Omental fat pad (tissue), 4 donors: ENCODE measurements at places on chromosomes 4 and X. TPM values are rescaled to one million over a fixed set of nuclear protein-coding genes. Genes with fewer than 3 reads are reported as not detected.

The PRSS48 gene
- not detected for total RNA-seq

The CENPVL1 gene
- not detected for total RNA-seq

The TBX22 gene
- total RNA-seq, result not detected

The AFF2 gene
- 10.2 TPM for total RNA-seq

The AKAP4 gene
- total RNA-seq, result not detected

The YY2 gene
- total RNA-seq, result 3.0 TPM

The EOLA1 gene
- 10.6 TPM for total RNA-seq

The ZCCHC18 gene
- total RNA-seq, result 0.79 TPM

The GLRB gene
- total RNA-seq, result 2.6 TPM

The RAB9B gene
- total RNA-seq, result 3.9 TPM

The UGDH gene
- 60.1 TPM for total RNA-seq

The IBSP gene
- not detected for total RNA-seq

The EXOSC9 gene
- total RNA-seq, result 35.9 TPM

The ZNF718 gene
- 4.5 TPM for total RNA-seq

The GPR34 gene
- 21.6 TPM for total RNA-seq

The CXorf38 gene
- 18.7 TPM for total RNA-seq

The HHIP gene
- 0.47 TPM for total RNA-seq

The DUX4 gene
- total RNA-seq, result not detected

The GPR173 gene
- 2.0 TPM for total RNA-seq

The UBL4A gene
- 42.0 TPM for total RNA-seq

The FGG gene
- not detected for total RNA-seq

The MAGEA10 gene
- total RNA-seq, result not detected

The RBM47 gene
- total RNA-seq, result 56.6 TPM

The ADH1B gene
- 1,681 TPM for total RNA-seq

The EPGN gene
- total RNA-seq, result 2.5 TPM

The HSD17B13 gene
- total RNA-seq, result 6.8 TPM

The RAB33A gene
- 3.0 TPM for total RNA-seq

The WNK3 gene
- total RNA-seq, result 1.8 TPM

The CCDC149 gene
- 22.4 TPM for total RNA-seq

The HPGDS gene
- total RNA-seq, result 3.9 TPM
